ENCODE measurements at places on chromosomes 13 and 19. TPM values are rescaled to one million over a fixed set of nuclear protein-coding genes. Genes with fewer than 3 reads are reported as not detected.

GRCh38 chr13:30607908-30608307 is 9.8 kb upstream of the USPL1 start:
- no peak for DNase-seq

DNA sequence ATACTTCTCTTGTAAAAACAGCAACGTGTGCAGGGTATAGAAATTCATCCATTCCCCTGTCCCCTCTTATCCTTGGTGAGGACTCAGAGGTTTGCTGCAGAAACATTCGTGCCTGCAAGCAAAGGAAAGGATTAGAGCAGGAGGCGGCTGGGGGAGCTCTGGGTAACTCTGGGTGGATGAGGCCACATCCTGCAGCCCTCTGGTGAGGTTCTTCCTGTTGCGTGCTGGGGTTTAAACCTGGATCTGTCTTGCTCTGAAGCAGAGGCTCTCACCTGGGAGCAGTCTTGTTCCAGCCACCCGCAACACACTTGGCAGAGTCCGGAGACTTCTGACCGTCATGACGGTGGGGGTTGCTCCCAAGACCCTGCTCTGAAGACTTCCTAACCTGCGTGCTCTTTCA is 69.2 kb downstream of the ATP11A start:
- DNase-seq = no peak

DNA sequence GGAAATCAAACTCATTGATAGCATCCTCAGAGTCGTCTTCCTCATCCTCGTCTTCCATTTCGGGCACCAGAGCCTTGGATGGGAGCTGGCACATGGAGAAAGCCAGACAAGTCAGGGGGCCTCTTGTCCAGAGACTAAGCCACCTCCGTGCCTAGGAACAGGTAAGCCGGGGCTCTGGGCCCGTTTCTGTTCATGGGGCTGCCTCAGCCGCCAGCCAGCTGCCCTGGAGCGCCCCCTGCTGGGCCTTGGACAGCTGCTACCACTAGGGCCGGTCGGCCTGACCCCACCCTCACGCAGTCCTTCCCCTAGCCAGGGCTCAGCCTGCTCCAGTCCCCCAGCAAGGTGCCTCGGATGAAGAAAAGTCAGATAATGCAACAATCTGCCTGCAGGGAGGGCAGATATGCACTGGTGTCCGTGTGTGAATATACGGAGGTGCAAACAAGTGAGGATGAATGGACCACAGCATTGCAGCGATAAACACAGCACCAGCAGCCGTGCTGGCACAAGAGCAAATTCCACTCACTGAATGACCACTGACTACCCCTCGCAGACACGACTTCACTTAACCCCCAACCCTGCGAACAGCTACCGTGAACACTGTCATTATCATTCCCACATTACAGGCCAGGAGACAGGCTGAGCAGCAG is 11.9 kb upstream of the PRKD2 start:
- DNase-seq = no peak

DNA sequence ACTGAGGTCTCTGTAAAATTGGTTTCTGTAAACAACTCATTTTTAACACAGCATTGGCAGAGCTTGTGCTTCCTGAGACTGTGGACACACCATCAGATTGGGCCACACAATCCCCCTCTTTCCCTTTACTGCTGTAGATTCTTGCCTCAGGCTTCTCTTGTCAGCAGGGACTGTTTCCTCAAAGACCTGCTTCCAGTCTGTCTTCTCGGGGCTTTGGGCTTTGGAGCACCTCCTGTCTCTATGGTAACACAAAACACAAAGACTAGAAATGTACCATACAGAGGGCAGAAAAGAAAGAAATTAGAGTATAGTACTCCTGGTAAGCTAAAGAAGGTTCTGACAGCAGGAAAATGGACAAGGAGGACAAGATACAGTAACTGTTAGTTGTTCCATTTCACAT is 484.5 kb downstream of the DIAPH3 start:
- DNase-seq = no peak

GRCh38 chr13:77406644-77407440 is 79.9 kb upstream of the MYCBP2 start:
- no peak for DNase-seq

DNA sequence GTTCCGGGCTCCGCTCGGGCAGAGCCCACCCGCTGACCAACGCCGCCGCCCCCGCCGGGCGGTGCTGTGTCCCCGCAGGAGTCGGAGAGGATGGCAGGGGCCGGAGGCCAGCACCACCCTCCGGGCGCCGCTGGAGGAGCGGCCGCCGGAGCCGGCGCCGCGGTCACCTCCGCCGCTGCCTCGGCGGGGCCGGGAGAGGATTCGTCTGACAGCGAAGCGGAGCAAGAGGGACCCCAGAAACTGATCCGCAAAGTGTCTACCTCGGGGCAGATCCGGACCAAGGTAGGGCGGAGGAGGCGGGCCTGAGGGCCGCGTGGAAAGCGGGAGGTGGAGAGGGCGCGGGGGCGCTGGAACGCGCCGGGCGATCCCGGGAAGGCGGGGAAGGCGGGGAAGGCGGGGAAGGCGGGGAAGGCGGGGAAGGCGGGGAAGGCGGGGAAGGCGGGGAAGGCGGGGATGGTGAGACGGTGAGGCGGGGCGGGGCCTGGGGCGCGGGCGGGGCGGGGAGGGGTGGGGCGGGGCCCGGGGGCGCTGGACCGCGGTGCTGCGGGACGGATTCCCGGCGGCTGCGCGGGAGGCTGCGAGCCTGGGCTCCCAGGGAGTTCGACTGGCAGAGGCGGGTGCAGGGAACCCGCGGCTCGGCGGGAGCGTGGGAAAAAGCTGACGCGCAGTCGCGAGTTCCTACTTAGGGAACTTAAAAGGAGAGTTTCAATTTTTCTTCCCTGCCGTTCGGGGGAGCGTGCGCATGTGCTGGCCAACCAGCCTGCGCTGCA is 421 bp downstream of the DGKH start:
- peak; percentile 89 for DNase-seq

GRCh38 chr19:4051175-4052101 is 15.3 kb downstream of the ZBTB7A start:
- DNase-seq = no peak

DNA sequence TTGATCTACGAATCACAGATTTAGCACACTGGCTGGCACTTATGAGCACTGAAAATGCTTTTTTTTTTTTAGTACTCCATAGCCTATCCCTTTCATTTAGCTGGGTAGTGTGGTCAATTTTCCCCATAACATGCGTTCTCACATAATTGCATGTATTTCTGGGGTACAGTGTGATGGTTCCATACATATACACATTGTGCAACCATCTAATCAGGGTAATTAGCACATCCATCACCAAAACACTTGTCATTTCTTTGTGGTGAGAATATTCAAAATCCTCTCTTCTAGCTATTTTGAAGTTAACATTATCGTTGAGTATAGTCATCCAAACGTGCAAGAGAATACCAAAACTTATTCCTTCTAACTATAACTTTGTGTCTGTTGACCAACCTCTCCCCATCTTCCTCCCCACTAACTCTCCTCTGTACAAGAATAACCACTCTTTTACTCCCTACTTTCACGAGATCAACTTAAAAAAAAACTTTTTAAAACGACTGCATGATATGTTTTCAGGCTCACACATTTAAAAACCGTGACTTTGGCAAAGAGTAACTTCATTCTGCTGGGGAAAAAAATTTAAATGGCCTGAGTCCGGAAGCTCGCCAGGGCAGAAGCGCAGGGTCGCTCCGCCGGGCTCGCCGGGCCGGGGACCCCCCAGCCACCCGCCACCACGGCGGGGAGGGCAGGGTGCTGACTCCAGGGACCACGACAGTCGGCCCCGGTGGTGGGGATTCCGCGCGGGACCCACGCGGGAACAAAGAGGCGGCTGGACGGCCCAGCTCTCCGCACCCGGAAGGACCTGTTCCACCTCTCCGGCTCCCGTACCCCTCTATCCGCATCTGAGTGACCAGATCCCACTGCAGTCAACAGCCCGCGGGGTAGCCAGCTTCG is 868 bp upstream of the UBAC2 start:
- DNase-seq = no peak

- DNase-seq = no peak
These were observed 24.8 kb upstream of the SLC1A5 start for GRCh38 chr19:46812977-46813838.

DNA sequence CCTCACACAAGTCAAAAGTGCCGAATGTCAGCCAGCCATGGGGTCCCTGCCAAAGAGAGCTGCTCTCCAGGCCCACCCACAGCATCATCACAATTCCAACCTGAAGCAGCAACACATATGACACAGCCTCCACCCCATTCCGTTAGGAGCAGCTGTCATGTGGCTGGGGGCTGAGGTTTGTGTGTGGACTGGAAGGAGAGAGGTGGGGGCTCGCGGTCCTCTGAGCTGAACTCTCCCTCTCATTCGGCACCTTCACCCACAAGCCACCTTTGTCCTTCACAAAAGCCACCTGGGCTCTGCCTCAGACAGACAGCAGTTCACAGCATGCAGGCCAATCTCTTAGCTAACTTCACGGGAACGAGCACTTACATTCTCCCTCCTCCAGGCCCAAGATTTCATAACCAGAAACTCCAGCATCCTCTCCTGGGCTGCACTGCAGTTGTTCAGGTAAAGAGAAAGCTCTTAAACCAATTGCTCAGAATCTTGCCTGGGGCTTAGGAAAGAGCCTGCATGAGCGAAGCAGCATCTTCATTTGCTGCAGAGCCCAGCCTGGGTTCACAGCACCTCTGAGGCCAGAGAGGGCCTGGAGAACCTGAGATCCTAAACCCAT is 7.2 kb downstream of the RAB20 start:
- DNase-seq = no peak

- DNase-seq = no peak
These were observed 1952.0 kb downstream of the OLFM4 start for GRCh38 chr13:54980651-54981050.

GRCh38 chr13:50745542-50746115 is 97.9 kb downstream of the DLEU7 start:
- no peak for DNase-seq

GRCh38 chr13:66212511-66212910 is 1017.6 kb downstream of the PCDH9 start:
- DNase-seq = no peak

- DNase-seq = no peak
These were observed at the start of gene CEACAM20 for GRCh38 chr19:44529536-44529935. TSS of gene CEACAM20 (minus strand) at chr19:44529675. CDS start at chr19:44529509, 166 bp downstream.

DNA sequence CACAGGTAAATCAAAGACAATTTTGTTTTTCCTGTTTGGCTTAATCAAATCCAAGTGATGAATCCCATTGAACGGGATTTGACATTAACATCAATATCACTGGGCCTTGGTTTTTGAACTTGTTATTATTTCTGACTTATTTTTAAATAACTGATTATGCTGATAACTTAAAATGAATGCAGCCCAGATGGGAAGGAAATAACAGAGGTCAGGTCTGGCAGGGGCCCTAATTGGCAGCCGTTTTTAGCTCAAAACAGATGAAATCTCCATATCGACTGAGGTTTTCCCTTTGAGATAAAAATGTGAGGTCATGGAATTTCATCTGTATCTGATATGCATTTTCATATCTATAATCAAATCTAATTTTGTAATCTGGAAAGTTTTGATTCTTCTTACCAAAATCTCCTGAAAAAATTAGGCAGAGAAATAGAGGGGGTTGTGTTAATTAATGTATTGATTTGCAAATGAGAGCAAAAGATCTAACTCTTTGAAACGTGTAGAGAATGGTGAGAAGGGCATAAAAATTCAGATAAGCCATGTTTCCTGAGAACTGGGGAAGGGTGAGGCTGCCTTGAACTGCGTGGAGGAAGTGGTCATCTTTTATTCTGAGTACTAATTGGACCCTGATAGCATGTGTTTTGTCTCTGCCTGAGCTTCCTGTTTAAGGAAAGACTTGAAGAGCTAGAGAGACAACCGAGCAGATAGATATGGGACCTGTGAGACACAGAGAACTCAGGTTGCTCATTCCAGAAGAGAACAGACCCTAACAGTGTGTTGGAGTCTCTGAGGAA is 98.2 kb upstream of the C1QTNF9B start:
- DNase-seq = no peak

- no peak for DNase-seq
These were observed 6.4 kb upstream of the ERICH6B start for GRCh38 chr13:45621950-45622349.

DNA sequence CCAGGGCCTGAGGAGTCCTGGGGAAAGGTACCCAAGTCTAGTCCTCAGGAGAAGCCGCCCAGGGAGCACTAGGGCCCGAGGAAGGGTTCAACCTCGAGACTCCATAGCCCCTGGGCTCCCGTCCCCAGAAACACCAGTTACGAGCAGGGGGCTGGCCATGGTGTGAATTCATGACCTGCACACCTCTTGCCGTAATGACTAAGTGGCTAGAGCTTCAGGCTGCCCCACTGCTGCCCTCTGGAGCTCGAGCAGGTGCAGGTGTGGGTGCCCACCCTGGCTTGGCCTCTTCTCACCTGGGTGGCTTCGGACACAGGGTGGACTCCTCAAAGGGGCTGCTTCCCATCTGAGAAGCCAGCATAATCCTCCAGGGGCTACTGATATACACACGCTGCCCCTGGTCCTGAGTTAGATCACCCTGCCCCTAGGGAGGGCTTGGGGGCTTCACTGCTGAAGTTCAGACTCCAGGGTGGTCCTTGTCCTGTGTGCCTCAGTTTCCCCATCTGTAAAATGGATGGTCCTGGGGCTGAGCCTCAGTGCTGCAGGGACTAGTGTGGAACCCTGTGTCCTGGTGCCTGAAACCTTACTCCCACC is 13.6 kb downstream of the SPC24 start:
- DNase-seq = no peak

- no peak for DNase-seq
These were observed 389.9 kb downstream of the RFC3 start for GRCh38 chr13:34207872-34208271.

DNA sequence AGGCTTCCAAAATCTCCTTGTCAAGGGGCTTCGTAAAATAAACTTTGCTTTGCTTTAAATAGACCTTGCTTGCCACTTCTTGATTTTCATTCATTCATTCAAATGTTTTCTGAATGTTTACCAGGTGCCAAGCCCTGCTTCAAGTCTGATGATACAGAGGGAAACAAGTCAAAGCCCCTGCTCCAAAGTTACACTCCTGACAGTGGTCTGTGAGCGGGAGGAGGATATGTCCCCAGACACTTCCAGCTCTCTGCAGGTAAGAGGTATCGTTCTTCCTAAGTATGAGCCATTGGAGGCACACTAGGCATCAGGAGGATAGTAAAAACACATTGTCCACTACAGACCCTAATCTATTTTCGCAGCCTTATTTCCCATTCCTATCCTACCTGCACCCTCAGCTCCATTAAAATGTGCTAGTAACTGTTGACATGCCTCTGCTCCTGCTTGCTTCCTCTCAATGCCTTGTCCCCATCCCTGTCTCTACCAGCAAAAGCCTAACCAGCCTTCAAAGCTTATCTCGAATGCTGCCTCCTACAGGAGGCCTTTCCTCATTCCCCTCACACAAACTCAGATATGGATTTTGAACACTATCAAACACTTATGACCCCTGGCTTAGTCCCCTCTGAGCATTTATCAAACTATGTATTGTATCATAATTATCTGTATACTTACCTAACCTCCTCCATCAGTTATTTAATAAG is 6.2 kb upstream of the WBP4 start:
- DNase-seq = no peak

The SHISA7 gene
- total RNA-seq = not detected

The SYDE1 gene
- total RNA-seq = 5.2 TPM

The KBTBD7 gene
- 3.1 TPM for total RNA-seq

The MAMSTR gene
- total RNA-seq = 2.6 TPM

The SLITRK6 gene
- total RNA-seq = 0.34 TPM

The ALOX5AP gene
- 33.2 TPM for total RNA-seq

The PSPN gene
- 1.0 TPM for total RNA-seq

The CGB8 gene
- not detected for total RNA-seq

The GPC6 gene
- 1.7 TPM for total RNA-seq

The RTBDN gene
- total RNA-seq = not detected

All from pancreas (tissue), 10 donors.